ENCODE measurements at places on chromosomes 1 and 21. TPM values are rescaled to one million over a fixed set of nuclear protein-coding genes. Genes with fewer than 3 reads are reported as not detected.
A peak's percentile ranks its signal among the peaks of the same experiment; 100 is the strongest.

The OR2M2 gene
- total RNA-seq, result not detected

DNA sequence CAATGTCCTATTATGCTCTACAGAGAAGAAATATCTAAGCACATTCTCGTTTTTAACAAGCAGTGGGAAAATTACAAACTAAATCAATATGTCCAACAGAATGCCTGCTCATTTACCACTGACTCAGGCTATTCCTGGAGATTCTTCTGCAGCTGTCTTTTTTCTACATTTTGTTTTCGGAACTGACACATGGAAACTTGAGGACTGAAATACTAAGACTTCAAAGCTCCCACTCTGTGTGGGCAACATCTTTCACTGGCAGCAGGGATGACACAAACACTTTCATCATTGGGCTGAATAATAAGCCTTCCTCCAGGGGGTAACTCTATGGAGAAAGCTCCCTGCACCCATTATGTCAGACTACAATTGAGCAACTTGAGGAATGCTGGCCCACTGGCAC is 175.5 kb upstream of the NCAM2 start:
- DNase-seq, result no peak

- no peak for DNase-seq
Measured at GRCh38 chr21:28283641-28284490, 708.8 kb downstream of the LTN1 start.

- no peak for DNase-seq
Measured at GRCh38 chr21:43853851-43854772, 10.9 kb upstream of the AGPAT3 start.

DNA sequence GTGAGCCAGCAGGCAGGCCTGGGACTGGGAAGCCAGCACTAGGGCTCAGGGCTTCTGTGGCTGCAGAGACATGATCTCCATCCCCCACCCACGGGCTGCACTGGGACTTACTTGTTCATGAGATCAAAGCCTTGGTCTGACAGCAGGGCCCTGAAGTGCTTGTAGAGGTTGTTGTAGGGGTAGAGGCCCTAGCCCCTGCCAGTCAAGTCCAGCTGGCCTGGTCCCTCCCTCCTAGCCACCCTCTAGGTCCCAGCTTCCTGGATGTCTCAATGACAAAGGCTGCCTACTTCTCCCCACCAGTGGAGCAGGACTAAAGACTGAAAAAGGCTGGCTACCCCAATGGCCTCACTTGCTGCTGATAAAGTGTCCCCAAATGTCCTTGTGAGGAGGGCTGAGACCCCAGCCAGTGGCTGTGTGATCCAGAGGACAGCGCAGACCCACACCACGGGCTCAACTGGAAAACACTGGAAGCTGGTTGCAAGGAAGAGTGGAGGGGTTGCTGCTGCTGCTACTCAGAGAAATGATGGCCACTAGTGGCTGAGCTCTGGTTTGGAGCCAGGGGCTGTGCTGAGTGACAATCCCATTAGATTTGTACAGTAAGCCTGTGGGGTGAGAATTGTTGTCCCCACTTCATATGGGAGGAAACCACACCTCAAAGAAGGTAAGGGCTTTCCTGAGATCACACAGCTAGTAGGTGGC is 1.4 kb downstream of the HTR1D start:
- DNase-seq, result no peak

GRCh38 chr1:185843986-185844385 is 109.8 kb downstream of the HMCN1 start:
- no peak for DNase-seq

The AMY1A gene
- not detected for total RNA-seq

GRCh38 chr1:20199403-20199802 is 13.1 kb upstream of the PLA2G2C start:
- no peak for DNase-seq

DNA sequence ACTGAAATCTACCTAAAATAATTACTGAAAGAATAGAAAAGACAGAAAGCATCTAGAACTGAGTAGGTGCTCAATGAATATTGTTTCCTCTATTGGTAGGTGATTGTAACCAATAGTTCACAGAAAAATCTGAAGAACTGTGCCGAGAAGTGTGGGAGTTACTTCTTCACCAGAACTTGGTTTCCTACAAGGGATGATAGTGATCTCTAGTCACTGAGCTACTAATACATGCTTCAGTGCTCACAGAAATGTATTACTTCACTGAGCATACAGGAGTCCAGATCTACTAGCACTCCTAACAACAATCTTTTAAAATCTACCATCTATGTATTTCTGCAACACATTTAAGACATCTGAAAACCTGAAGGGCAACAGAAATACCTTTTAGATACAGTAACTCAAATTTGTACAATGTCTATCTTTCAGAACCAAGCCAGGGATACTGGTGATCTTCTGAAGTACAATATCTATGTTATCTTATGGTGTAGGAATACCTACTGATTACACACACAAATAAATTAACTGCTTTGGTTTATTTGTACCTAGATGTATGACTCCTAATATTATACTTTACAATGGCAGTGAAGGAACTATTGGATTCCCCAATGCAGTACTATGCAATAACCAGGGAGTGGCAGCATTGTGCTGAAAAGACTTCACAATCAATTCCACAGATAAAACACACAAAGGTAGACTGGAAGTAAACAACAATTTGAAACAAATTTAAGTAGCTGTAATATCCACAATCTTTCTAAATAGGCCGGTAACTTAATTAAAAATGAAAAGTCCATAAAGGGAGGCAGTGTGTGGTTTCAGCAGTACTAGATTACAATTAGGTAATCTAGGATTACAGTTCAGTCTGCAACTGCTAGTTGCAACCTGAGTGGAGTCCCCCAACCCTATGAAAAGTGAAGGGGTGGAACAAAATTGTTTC is 243.0 kb downstream of the SLC45A1 start:
- DNase-seq, result no peak

The NR1I3 gene
- total RNA-seq, result not detected

The TMEM82 gene
- total RNA-seq, result not detected

DNA sequence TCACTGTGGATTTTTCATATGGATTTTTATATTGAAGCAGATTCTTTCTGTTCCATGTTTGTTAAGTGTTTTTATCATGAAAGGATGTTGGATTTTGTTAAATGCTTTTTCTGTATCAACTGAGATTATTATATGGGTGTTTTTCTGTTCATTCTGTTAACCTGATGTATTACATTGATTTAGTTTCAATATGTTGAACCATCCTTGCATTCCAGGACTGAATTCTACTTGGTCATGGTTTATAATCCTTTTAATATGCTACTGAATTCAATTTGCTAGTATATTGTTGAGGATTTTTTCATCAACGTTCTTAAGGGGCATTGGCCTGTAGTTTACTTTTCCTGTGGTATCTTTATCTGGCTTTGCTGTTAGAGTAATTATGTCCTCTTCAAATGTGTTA is 55.8 kb downstream of the CCDC30 start:
- DNase-seq, result no peak

DNA sequence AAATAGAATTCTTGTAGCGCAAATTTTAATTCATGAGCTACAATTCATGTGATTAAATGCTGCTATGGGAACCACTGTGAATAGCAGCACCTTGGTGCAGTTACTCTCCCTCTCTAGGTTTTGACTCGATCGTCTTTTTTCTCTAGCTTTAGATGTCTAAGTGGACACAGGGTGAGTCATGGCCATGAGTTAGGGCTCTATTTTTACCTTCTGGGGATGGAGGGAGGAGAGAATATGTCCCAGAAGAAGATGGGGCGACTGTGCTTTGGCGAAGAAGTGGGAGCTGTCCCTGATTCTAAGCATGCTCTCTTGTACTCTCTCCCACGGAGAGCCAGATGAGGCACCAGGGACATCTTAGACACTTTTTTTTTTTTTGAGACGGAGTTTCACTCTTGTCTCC is 1.6 kb upstream of the OR2B11 start:
- DNase-seq, result no peak

DNA sequence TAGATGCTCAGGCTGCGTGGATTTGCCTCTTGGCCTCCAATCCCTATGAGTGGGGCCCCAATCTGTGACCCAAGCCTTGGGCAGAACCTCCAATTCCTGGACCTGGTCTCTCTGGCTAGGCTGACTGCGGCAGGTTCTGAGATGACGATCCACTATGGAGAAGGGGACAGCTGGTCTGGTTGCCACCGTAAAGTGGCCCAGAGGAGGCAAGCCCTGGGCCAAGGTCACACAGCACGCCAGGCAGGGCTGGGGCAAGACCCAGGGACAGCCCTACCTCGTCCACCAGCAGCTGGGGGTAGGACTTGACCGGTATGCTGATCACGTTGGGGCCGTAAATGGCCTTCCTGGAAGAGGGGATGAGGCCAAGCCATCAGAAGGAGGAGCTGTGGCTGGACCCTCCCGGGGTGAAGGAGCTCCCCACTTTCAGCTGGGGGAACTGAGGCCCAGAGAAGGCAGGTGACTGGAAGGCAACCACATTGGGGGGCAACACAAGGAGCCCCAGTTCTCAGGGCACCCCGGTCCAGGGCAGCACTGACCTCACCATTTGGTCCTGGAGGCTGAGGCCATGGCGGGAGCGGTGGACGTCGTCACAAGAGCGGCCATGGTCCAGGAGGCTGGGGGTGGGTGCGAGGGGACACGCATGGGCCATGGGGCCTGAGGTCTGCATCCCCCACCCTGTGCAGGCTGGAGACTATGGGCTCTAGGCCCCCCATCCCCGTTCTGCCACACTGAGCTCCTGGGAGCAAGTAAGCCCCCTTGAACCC is 9.8 kb downstream of the ATP13A2 start:
- DNase-seq, result no peak

The AVPR1B gene
- not detected for total RNA-seq

- DNase-seq, result no peak
Measured at GRCh38 chr1:30635391-30635975, 87.9 kb downstream of the MATN1 start.

The TMCC2 gene
- 9.8 TPM for total RNA-seq

The DENND2D gene
- 157 TPM for total RNA-seq

- no peak for DNase-seq
Measured at GRCh38 chr21:25838809-25839208, 104.0 kb downstream of the GABPA start.

GRCh38 chr1:45834689-45835088 is 31.3 kb downstream of the MAST2 start:
- no peak for DNase-seq

DNA sequence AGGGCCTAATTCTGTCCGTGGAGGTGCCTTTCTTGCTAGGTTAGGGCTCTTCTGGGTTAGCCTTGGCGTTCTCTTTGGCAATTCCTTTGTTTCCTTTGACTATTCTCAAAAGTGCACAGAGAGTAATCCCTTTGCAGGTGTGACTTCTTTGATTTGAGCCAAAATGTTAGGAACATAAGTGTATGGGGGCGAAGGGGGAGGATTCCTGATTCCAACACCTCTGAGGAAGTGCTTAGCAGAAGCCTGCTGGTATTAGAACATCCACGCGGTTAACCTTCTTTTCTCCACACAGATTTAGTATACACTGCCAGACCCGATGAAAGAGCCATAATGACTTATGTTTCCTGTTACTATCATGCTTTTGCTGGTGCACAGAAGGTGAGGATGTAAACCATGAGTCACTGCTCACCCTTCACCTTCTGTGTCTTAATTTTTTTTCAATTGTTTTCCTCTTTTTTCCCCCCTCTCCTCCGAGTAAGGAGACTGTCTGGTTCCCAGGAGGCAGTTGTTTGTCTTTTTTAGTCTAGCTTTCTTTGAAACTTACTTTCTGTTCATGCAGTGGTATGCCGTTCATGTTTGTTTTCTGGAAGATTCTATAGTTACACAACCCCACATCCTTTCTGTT is 48.0 kb downstream of the ACTN2 start:
- no peak for DNase-seq

DNA sequence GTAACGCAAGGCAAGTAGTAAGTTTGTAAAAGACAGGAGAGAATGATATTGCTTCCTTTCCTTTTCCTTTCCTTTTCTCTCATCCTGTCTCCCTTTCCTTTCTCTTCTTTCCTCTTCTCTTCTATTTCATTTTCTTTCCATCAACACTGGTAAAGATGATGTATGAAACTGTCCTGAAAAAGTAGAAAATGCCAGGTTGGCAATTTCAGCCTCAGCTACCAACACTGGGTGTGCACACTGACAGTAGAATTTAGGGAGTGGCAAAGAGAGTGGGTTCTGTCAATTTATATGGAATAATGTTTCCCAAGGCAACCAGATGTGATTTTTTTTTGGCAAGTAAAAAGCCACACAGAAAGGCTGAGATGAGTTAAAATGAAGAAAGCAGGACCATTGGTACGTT is 155.7 kb upstream of the ZRANB2 start:
- no peak for DNase-seq

DNA sequence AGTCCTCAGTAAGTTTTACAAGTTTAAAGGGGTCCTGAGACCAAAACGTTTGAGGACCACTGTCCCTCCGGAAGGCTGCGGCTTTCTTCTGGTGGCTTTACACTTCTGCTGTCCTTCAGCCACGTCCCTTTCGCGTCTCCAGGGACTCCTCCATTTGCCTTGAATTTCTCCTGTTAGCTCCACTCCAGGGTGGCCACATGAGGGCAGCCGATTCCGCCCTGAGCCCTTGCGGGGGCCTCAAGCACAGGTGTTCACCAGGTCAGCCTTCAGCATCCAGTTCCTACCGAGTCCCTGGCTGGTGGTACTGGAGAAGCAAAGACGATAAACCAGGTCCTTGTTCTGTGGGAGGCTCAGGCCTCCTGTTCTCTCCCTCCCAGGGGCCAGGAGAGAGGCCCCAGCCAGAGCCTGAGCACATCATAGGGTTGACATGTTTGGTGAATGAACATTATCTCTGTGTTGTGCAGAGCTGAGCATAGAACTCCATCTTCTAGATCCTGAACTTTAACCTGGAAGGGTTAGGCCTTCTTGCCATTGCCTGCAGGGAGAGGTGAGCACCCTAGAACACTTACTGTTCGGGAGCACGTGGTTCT is 27.4 kb upstream of the COQ8A start:
- DNase-seq, result peak; percentile 66

The FBXO28 gene
- total RNA-seq, result 19.5 TPM

The FAM72C gene
- 20.9 TPM for total RNA-seq

The HOOK1 gene
- 12.9 TPM for total RNA-seq

The LAPTM5 gene
- 190 TPM for total RNA-seq

GRCh38 chr1:84246213-84246612 is 55.3 kb upstream of the SAMD13 start:
- no peak for DNase-seq

DNA sequence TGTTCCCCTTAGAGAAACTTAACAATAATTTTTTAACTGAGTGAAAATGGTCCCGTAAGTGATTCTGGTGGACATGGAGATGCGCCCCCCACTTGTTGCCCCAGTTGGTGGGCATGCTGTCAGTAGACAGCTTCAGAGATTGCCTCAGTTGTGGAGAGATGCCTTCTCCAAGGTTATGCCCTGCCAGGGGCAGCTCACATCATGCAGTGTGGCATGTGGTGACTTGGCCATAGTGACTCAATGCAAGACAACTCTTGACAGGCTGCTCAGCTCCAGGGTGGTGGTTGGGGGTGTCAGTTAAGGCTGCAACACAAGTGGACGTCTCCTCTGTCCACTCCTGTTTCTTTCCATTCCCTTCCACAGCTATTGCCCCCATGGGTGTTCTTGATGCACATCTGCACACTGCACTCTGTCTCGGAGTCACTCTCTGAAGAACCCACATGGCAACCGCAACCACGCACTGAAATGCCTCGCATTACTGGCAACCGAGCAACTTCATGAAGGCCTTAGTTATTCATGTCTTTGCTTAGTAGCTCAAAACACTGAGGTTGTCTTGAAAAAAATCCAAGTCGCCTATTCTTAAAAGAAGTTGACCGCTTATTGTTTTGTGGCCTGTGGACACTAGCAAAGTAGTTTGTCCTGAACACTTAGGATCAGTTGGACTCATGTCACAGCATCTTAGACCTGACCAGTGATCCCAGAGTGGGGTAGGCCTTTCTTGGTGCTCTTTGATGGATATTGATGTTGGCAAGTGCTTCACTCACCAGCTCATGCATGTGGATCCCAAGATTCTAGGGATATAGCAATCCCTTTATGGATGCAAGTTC is 54.8 kb upstream of the USP1 start:
- no peak for DNase-seq
